ENCODE measurements at places on chromosomes 1 and 21.

GRCh38 chr1:103513711-103514110 lies 11.8 kb upstream of the RNPC3 start:
- DNase-seq: no peak

DNA sequence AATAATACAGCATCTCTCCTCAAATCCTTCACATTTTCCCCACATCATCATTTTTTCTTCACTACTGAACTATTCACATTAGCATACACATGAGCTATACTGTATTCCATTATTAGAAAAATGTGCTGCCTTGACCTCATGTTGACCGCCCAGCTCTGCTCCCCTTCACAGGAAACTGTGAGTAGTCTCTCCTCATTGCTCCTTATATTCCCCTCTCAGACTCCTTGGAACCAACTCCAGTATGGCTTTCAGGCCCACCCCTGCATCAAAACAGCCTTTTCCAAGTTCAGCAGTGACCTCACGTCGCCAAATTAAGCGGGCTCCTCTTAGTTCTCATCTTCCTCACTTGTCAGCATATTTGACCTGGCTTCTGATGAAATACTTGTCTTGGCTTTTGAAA lies 59.2 kb upstream of the SPAG17 start:
- no peak for DNase-seq

GRCh38 chr1:195335541-195335940 lies 1272.7 kb downstream of the KCNT2 start:
- DNase-seq: no peak

DNA sequence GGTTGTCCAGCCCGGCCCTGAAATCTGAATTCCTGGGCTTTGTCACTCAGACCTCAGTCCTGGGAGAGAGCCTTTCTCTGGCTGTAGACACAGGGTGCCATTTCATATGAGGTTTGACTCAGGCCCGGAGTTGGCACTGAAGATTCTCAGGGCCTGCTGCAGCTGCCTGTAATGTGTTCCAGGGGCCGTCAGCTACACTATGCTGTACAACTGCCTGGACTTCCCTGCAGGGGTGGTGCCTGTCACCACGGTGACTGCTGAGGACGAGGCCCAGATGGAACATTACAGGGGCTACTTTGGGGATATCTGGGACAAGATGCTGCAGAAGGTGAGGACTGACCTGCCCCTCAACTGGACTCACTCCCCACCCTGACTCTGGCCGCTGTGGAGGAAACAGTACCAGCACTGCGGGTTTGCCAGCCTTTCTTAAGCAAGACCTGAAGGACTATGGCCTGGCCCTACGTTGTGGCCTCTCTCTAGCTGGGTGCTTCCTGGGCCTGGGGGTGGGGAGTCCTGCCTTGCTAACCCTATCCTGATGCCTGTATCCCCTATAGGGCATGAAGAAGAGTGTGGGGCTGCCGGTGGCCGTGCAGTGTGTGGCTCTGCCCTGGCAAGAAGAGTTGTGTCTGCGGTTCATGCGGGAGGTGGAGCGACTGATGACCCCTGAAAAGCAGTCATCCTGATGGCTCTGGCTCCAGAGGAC lies 18.9 kb downstream of the FAAH start:
- no peak for DNase-seq

GRCh38 chr1:186819126-186819525 lies 9.6 kb upstream of the PLA2G4A start:
- DNase-seq: no peak

DNA sequence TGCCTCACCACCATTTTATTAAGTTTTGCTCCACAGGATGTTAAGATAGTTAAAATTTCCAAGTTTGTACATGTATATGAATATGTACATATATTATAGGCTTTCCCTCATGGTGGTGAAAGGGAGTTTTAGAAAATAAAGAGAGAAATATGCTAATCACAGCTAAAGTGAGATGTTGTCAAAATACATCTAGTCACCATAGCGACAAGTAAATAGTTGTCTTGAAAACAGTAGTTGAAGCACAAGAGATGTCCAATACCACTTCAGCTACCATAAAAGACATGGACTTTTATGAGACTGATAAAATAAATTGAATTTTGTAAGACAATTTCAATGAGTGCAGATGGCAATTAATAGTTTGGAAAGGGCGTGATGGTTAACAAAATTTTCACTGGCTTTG lies 1600.0 kb downstream of the BRINP3 start:
- DNase-seq: no peak

DNA sequence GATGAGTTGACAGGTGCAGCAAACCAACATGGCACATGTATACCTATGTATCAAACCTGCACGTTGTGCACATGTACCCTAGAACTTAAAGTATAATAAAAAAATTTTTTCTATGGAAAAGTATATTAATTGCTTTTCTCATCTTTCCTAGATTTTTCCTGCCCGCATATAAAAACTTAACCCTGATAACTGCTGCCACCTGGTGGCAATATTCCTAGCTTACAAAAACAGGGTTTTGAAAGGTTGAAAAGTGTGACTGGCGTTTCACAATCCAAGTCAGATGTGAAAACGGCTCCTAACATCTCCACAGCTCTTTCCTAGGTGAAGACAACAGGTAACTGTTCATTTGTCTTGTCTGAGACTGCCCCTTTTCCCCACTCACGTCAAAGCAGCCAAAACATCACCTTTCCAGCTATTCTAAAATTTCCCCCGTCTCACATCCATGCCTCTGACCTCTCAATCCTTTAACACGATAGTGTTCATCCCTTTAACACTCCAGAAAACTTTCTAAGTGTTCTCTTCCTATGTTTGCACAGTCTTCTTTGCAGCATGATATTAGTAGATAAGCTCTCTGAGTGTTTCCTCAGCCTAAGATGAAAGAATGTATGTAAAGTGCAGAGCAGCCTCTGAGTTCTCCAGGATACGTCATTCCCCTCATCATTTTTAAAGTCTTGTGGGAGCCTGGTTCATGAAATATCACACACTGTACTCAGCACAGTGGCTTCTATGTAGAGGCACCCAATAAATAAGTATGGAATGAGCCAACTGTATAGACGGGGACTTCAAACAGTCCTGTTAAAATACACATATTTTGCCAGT lies 27.5 kb downstream of the OVGP1 start:
- no peak for DNase-seq

GRCh38 chr1:198416296-198416695 lies 124.2 kb downstream of the ATP6V1G3 start:
- no peak for DNase-seq

Data from NCI-H1417 treated with DMSO at 0.1 percent for 48 hours (cell line).